ENCODE measurements at places on chromosomes 1 and 21.

- DNase-seq: no peak
These were observed 276.2 kb downstream of the KCNH1 start for GRCh38 chr1:210857705-210858104.

DNA sequence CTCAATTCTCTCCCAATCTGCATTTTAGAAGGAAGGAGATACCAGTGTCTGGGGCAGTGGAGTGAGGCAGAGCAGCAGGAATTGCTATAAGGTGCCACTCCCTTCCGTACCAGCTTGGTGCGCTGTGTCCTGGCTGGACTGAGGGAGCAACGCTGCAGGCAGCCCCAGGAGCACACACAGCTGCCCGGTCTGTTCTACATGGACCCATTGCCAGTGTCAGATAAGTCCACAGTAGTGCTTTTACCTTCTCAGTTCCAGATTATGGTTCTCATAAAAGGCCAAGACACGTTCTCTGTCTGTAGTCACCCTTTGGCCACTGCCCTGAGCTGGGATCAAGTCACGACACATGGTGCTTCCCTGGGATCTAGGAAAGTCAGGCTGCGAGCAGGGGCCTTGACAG lies 44.1 kb upstream of the BARHL2 start:
- DNase-seq: no peak

DNA sequence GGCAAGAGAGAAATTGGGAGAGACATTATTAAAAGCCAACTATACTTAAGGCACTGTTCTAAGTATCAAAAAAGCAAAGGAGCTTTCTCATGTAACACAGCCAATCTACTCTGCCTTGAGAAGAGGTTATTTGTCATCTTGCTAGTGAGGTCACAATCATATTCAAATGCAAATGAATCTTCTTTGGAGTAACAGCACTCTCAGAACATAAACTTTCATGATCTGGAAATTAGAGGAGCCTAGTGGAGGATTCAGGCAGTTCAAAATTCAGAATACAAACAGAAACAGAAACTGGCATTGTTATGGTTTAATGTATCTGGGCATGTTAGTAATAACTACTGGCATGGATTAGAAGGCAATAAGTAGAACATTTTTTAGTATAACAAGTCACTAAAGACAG lies 57.4 kb downstream of the ARID4B start:
- no peak for DNase-seq

DNA sequence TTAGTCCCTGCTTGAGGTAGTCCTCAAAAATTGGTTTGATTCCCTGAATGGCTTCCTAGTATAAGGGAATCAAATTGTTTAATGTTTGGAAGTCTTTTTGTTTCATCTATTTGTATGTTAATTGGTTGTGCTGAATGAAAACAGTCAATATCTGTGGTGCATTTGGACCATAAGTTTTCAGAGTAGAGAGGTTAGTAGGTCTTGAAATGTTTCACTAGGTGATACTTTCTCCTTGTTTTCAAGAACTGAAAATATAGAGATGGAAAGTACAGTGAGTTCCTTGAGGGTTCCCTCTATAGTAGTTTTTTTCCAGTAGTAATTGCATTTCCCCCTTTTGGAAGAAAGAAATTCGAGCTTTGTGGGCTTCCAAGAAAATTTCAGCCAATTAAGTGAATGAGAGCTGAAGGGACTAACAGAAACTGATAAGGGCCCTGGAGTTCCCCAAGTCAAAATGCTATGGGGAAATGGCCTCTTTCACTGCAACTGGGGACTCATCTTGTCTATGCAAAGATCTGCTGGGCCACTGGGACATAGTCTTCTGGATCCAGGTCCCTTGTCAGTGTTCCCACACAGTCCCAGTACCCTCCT lies 18.6 kb upstream of the CEP350 start:
- DNase-seq: no peak

- DNase-seq: no peak
These were observed 9.5 kb upstream of the ZBTB18 start for GRCh38 chr1:244041466-244042120.

- DNase-seq: no peak
These were observed 256.2 kb downstream of the DYRK1A start for GRCh38 chr21:37622755-37623154.

- DNase-seq: no peak
These were observed 101.7 kb downstream of the NR5A2 start for GRCh38 chr1:200128944-200129879.

Data from NCI-H1105 (cell line).